NCI-H1436 treated with DMSO at 0.1 percent for 48 hours (cell line): ENCODE measurements at places on chromosomes 6 and 20.

- DNase-seq, result no peak
These were observed 105.0 kb downstream of the RNGTT start for GRCh38 chr6:88858455-88858854.

- DNase-seq, result peak; percentile 32
These were observed 60.0 kb downstream of the TRIM27 start for GRCh38 chr6:28863604-28864325.

GRCh38 chr6:152150196-152150595 lies 342.7 kb downstream of the ESR1 start:
- DNase-seq, result no peak

DNA sequence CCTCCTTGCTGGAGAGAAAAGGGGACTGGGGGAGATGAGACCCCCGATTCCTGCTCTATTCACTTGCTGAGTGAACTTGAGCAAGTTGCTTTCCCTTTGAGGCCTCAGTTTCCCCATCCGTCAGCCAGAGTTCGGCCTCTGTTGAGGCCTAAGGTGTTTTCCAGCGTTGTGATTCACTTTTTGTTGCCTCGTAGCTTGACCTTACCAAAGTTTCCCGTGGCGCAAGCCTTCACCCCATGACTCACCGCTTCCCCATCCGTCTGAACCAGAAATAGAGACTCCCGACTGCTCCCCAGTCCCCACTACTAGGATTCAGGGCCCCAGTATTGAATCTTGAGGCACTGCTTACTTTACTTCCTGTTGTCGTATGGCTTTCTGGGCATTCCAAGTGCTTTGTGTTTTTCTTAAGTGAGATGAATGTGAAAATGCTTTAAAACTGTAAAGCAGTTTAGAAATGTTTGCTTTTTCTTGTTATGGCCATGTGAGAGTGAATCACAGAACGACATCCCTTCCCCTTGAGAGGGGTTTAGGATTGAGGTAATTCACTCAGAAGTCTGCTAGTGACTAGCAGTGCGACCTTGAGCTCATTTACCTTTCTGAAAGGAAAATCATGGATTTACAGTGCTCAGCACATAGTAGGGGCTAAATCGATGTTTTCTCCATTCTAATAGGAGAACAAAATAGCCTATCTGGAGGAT lies 1.2 kb downstream of the CHMP4B start:
- no peak for DNase-seq

DNA sequence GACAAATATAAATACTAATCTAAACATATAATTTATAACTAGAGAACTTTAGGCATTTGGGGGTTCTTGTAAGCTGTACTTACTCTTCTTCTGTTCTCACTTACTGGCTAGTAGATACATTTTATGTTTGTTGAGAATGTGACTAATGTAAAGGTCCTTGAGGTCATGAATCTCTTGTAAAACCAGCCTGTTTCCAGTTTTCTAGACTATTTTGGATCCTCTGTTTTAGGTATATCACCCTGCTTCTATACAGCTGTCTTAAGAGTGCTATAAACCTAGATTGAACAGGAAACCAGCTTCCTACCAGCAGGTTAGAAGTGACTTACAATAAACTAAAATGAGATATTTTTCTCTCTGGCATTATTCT lies 134.2 kb downstream of the PLCB4 start:
- DNase-seq, result no peak

DNA sequence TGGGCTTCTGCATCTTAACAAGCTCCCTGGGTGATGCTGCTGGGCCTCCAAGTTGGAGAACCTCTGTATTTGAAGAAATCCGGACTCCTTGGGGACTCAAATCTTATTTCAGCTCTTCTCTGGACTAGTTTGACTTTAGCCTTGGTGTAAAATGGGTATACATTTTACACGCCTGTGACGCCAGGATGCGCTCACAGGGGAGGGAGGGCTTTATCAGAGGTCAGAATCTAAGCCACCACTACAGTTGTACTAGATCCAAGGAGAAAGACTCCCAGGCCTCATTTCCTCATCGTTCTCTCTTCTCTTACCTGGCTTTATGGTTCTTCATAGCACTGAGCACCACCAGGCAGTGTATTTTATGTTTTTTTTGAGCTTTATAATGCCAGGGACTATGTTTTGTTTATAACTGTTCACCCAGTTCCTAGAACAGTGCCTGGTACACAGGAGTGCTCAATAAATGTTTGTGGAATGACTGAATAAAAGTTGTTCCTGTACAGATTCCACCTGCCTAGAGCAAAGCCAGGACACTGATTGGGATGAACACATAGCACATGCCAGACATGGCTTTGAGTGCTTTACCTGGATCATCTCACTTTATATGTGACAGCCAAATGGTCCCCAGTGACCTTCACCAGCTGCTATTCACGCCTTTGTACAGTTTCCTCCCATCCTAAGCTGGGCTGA lies 5.1 kb upstream of the RBCK1 start:
- no peak for DNase-seq

DNA sequence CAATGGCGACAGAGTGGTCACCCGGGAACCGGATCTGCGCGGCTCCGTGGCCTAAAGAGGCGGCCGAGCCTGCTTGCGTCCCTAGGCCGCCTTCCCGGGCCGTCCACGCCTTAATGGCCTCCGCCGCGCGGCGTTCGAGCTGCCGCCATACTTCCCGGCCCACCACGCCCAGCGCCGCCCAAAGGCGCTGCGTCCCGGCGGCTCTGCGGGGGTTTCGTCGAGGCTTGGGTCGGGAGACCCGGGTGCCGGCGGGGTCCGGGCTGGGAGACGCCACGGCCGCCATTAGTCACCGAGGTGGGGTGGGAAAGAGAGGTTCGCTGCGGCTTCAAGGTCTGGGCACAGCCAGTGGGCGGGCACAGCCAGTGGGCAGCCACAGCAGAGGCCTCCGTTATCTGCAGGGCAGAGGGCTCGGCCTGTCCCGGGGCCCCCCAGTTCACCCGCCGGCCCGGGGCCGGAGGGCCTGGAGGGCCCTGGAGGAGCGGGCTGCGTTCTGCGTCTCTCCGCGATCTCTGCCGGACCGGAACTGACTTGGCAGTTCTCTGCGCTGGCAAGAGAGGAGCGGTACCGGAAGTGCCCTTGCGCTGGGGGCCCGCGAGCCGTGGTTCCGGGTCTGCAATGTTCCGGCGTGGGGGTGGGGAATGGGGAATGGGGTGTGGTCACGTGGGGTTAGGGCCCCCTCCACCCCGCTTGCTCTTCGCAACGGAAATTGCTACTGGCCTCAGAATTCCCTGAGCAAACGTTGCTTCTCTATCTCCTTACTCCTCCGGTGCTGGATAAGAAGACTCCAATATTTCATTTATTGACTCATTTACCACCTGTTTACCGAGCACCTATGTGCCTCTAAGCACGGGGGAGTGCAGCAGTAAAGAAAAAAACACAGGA lies 82.3 kb downstream of the CNBD2 start:
- DNase-seq, result peak; percentile 43

DNA sequence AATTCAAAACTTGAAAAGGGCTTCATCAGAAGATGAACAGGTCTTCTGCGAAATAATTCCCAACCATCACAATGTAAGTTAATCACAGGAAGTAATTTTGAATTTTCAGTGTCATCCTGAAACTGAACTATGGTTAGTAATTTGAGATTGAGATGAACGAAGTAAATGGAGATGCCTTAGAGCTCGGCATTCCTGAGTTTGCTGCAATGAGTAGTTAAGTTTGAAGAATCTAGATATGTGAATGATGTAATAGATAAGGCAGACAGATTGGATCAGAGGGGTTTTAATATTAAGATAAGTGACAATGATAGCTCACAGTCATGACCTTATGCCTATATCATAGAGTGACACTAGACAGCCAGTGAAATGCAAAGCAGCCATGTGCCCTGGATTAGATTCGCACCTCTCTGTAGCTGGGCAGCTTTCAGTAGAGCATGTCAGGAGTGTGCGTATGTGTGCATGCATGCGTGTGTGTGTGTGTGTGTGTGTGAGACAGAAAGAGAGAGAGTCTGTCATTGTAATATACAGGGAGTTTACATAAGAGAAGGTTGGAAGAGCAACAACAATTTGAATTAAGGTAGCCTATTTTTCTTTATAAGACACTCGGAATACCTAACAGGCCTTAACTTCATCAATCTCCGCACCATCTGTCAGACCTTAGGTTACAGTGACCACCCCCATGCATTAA lies 233.0 kb downstream of the GMPR start:
- no peak for DNase-seq

GRCh38 chr20:1893721-1894470 lies 1.3 kb upstream of the SIRPA start:
- no peak for DNase-seq

GRCh38 chr20:38779247-38780097 lies 26.0 kb upstream of the PPP1R16B start:
- DNase-seq, result no peak
